ENCODE measurements at places on chromosomes 5 and 9. TPM values are rescaled to one million over a fixed set of nuclear protein-coding genes. Genes with fewer than 3 reads are reported as not detected.

- H3K36me3 ChIP-seq: no peaks in the 10 kb centered on the region
- H3K27ac ChIP-seq: no peak overlapping the region
- H3K4me1 ChIP-seq: peaks cover 25% of the 10 kb centered on the region
- no peak for DNase-seq
- H3K27me3 ChIP-seq: peaks cover 12% of the 10 kb centered on the region
Measured at GRCh38 chr5:135133698-135134515, 99.9 kb upstream of the PITX1 start.

DNA sequence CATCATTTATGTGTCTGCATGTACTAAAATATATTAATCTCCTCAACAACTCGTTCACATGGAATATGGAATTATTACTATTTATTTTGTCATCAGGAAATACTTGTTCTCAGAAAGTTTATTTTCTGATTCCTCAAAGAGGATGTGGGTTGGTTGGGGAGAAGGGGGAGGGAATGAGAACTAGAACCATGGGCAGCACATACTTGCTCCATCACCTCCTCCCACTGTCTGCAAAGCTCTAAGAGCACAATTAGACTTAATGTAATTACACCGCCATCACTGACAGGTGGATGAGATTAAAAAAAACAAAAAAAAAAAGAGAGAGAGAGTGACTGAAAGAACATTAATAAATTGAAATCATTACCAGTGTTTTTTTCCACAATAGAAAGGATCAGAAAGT lies 98.2 kb downstream of the OXCT1 start:
- H3K27me3 ChIP-seq: no peaks in the 10 kb centered on the region
- peaks cover 12% of the 10 kb centered on the region for H3K4me1 ChIP-seq
- H3K4me3 ChIP-seq: no peak overlapping the region
- no peak overlapping the region for H3K27ac ChIP-seq
- no peak for DNase-seq

DNA sequence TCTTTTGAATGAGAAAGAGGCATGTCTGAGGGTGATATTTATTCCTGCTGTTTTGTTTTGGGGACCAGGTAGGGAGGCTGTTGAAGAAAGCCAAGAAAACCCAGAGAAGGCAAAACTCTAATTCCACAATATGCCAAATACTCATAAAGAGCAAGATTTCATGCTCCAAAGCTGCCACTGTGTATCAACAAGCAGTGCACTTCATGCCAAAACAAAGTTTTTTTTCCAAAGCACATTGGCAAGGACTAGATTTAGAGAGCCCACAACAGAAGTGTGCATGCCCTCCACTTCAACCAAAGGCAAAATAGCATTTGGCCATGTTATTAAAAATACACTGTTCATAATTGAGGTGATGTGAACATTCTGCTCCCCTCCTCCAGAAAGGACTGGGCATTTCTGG lies 229.9 kb downstream of the EBF1 start:
- DNase-seq: no peak
- H3K27ac ChIP-seq: no peak overlapping the region
- no peak overlapping the region for H3K4me3 ChIP-seq
- no peaks in the 10 kb centered on the region for H3K27me3 ChIP-seq

DNA sequence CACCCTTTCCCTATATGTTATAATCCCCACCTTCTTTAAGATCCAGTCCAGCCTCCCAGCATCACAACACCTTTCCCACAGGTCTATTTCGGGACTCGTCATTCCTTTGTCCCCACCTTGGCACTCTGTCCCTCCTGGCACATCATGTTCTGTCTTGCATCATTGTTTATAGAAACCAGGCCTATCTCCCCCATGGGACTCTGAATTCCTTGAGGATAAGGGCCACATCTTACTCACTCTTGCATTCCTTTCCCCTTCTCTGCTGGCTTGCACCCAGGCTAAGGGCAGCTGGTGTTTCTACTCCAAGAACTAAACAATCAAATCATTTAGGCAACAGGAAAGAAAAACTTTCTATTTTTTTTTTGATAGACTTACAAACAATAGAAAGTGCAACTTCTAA lies 205.7 kb downstream of the AGTPBP1 start:
- H3K4me1 ChIP-seq: 0 out of 2 replicates have a peak, but pooled peaks cover 8% of the 10 kb centered on the region
- no peak overlapping the region for H3K27ac ChIP-seq
- peak; percentile 13 for DNase-seq
- H3K4me3 ChIP-seq: no peak overlapping the region
- no peaks in the 10 kb centered on the region for H3K36me3 ChIP-seq

DNA sequence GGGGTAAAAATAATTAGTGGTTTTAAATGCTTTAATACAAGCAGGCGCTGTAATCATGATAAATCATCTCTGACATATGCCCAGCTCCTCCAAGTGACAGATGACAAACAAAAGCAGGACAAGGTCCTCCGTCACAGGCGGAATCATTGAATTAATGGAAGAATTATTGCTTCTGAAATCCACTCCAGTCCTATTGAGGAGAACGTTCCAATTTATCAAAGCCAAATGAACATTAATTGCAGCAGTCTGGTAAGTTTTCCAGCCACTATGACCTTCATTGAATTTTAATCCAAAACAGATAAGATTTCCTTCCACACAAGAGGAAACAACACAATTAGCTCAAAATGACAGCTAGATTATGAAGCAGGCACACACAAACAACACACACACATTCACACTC lies 136.8 kb downstream of the ASTN2 start:
- no peak overlapping the region for H3K4me3 ChIP-seq
- no peak overlapping the region for H3K27ac ChIP-seq
- H3K27me3 ChIP-seq: no peaks in the 10 kb centered on the region
- no peaks in the 10 kb centered on the region for H3K4me1 ChIP-seq

DNA sequence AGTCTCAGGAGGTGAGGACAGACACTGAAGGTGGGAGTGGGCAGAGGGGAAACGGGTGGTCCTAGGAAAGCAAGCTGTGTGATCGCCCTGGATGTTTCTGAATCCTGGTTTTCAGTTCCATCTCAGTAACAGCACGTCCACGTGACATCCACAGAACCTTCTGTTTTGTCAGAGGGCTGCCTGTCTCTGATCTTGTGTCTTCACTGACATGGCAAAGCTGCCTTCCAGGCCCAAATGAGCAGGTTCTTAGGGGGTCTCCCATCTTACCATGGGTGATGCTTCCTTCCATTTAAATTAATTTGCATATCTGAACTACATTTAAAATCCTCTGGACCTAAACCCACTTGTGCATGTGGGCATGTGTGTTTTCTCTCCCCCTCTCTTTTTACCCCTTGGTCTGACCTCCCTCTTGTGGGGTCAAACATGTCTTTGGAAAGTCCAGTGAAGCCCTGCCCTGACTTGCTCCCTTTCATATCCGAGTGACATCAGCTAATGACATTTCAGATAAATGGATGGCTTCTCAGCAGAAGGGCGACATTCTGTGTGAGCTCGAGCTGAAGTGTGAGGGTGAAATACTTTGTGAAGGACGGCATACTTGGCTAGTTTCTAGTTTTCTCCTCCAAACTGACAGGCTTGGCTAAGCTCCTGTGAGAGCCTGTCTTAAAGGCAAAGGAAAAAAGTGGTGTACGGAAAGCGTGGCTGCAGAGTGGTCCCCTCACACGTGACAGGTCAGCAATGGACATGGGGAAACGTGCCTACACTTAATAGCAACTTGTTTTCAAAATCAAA lies 204.8 kb upstream of the S1PR3 start:
- H3K36me3 ChIP-seq: no peaks in the 10 kb centered on the region
- no peak overlapping the region for H3K27ac ChIP-seq

DNA sequence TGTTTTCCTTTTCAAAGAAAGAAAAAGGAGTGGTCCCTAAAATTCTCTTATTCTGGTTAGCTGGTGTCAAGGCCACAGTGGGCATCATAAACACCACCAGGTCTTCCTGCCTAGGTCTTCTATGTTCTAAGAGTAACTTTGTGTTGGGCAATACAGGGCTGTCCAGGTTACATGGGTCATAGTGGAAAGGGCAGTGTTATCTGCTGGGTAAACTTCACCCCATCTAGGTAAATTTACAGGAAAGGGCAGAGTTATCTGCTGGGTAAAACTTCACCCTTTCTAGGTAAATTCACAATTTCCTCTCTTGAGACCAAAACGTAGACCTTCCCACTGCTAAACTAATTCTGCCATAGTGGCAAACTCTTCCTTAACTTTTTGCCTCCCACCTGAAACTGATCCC lies 18.9 kb upstream of the JAKMIP2 start:
- no peak for DNase-seq
- H3K27ac ChIP-seq: no peak overlapping the region

ISCA1 gene
- 27.1 TPM for total RNA-seq

LRRC8A gene
- total RNA-seq: 49.3 TPM

ZNF366 gene
- not detected for total RNA-seq

NMUR2 gene
- total RNA-seq: not detected

Measured in HFFc6 (cell line).